ENCODE measurements at places on chromosomes 12 and 14.

DNA sequence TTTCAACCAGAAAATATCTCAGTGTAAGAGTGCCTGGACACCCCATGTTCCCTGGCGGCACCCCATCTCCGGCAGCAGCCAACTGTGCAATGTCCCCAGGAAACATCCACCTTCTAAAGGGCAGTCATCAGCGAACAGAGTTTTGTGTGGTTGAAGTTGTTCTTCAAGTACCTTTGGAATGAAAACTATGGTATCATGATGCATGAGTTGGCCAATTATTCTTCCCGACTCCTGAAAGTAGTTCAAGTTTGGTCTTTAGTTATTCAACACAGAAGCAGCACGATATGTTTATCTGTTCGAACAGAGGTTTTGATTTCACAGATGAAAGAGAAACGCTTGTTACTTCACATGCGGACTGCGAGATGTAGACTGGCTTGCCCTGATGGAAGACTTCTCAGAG lies 21.1 kb upstream of the TTC7B start:
- no peak for DNase-seq

DNA sequence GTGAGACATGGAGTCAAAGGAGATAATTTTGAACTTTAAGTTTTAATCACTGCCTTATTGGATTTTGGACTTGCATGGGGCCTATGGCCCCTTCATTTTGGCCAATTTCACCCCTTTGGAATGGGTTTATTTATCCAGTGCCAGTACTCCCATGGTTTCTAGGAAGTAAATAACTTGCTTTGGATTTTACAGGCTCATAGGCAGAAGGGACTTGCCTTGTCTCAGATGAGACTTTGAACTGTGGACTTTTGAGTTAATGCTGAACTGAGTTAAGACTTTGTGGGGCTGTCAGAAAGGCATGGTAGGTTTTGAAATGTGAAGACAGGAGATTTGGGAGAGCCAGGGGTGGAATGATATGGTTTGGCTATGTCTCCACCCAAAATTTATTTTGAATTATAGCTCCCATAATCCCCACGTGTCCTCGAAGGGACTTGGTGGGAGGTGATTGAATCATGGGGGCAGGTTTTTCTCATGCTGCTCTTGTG lies 448.1 kb downstream of the NAV3 start:
- DNase-seq: no peak

DNA sequence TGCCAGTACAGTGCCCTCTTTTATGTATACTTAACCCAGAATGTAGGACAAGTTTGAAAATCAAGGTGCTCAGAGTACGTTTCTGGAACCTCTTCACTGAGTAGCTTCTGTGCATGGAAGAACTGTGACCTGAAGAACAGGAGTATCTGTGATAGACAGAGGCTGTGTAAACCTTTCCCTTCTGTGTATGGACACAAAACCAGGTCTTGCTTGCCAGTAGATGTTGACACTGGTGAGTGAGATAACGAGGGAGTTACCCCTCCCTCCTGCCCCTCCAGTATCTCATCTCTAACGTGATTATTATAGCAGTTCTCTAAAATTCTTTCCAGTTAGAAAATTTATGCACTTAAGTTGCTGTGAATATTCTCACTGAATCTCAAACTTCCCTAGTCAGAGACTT lies 170.8 kb downstream of the RPL10L start:
- DNase-seq: no peak

DNA sequence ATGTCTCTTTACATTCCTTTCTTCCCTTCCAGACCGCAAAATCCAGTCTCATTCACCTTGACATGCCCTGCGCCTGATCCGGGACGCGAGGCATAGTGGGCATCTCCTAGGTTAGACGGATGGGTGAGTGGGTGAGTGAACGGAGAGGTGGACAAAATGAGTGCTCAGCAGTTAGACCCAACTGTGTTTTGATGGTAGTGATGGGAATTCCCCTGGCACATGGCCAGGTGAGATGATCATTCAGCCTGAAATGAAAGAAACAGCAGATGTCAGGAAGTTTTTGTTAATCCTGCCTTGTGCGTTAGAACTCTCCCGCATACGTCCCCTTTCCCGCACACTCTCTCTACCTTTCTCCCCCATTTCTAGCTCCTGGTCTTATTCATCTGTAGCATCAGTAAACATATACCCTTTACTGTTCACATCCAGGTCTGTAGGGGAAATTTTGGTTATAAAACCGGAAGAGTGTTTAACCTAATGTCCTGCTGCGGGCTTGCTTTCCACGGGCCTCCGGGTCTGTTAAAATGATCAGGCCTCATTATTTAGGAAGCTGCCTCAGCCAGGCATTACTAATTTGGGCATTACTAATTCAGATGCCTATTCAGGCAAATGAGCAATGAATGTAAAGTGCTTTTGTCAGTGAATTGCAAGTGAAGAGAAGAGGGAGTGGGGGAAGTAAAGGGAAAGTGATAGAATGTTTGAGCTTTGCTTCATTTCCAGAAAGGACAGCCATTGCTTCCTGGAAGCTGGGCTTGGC lies 172.8 kb downstream of the ETV6 start:
- DNase-seq: no peak

DNA sequence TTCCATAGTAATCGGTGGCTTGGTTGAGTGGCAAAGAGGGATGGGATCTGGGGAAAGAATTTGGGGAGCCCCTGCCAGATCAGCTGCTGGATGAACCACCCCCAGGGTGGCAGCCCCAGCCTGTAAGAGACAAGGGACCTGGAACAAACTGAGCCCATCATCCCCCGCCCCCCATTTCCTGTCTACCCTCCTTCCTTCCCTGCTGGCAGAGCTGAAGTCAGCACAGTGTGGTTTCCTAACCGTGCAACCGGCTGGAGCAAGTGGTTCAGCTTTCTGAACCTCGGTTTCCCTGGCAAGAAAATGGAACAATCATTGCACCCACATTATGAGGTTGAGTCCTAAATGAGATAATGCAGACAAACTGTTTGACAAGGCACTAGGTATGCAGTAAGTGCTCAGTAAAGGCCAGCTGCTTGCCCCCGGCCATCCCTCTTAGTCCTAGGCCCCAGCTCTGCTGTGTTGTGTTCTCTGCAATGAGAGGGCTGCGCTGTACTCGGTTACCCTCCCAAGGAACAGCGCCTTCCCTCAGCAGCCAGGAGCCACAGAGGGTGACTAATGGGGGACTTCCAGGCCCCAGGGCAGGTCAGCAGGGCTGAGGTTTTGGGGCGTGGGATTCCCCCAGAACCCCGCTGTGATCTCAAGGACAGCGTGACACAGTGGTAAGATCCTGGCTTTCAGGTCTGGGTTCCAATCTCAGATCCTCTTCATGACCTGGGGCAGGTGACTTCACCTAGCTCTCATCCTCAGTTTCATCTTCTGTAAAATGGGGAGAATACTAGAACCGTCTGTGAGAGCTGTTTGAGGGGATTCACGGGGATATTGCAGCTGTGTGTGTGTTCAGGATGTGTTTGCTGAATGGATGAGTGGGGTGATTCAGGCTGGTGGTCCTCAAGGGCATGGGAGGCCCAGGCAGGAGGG lies 16.5 kb downstream of the SELPLG start:
- no peak for DNase-seq

All from ecto neural progenitor cell (in vitro differentiated cells).